Stimulated activated CD4-positive, alpha-beta T cell treated with anti-CD3 and anti-CD28 coated beads, TNF-alpha, amount 100 ng/mL, for 24 hours (primary cell): ENCODE measurements at places on chromosomes 16 and 17.

DNA sequence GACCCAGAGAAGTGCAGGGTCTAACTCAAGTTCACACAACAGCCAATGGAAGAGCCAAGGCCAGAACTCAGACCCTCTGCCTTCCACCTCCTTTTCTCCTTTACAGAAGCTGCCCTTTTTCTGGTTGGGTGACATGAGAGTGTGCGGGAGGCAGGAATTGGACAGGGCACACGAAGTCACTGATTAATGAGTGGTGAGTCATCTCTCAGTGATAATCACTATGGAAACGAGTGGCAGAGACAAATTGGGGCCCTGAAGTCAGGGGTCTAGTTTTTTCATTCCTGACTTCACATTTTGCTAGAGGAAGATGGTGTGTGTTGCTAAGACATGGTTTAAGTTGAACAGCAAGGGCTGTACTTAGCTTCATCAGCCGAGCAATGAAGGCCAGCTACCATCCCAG, 312.7 kb upstream of the CCL2 start:
- no peak for DNase-seq

DNA sequence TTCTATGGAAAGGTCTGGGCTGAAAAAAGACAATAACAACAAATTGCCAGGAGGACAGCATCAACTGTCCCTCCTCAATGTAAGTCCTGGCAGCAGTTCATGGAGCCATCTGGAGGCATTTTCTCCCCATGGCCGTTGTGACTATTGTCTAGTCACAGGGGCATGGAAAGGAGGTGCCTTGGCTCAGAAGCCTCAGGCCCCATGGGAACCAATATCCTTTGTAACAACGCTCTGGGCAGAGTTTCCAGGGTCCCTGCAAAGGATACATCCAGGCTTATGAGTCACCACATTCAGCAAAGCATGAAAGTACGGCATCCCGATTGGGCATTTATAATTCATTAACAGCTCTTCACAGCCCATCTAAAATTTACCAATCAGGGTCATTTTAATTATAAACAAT, 85.2 kb downstream of the GLG1 start:
- DNase-seq = no peak

GRCh38 chr17:57445772-57446472, 189.6 kb downstream of the MSI2 start:
- no peak for DNase-seq

GRCh38 chr17:73267648-73268537, 6.2 kb upstream of the CPSF4L start:
- no peak for DNase-seq

GRCh38 chr17:75406222-75406615, 741 bp upstream of the GRB2 start:
- no peak for DNase-seq

GRCh38 chr17:60351012-60351695, 40.8 kb downstream of the USP32 start:
- no peak for DNase-seq

DNA sequence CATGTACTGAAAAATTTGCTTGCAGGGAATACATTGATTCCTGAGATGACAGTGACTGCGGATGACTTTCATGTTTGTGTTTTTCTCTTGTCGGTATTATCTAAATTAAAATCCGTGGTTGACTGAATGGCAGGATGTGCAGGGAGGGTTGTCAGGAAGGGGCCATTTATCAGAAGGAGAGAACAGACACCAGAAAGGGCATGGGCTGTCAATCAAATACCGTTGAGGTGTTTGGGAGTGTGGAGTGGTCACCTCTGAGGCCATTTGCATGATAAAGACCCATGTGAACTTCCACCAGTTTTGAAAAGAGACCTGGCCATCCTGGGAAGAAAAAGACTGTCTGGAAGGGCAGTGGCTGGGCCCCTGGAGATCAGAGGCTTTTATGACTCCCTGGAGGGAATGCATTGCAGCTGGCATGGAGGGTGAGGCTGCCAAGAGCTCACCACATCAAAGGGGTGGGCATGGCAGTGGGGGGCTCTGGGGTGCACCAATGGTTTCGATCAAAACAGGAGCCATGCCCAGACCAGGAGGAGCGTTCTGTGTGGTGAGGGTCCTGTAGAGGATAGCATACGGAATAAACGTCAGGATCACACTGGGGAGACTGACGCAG, 67.1 kb downstream of the CYLD start:
- DNase-seq = no peak

- DNase-seq = no peak
These were observed 60.0 kb downstream of the RPTOR start for GRCh38 chr17:80604670-80605010.

DNA sequence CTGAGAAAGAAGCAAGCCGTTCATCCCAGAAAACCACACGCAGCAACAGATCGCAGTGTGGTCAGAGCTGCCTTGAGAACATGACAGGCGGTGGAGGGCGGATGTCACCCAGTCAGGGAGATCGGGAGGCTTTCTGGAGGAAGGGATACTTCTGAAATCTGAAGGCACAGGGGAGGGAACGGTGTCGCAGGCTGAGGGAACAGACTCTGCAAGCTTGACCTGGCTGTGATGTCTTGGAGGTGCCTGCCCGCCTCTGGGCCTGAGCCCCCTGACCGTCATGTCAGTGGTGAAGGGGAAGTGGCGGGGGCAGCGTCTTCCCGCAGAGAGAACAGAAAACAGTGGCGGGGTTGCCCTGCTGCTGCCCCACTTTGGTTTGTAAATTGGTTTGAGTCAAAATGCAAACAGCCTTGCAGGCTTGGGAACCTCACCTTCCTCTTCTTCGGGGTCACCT, 8.1 kb upstream of the ATP2A3 start:
- no peak for DNase-seq

DNA sequence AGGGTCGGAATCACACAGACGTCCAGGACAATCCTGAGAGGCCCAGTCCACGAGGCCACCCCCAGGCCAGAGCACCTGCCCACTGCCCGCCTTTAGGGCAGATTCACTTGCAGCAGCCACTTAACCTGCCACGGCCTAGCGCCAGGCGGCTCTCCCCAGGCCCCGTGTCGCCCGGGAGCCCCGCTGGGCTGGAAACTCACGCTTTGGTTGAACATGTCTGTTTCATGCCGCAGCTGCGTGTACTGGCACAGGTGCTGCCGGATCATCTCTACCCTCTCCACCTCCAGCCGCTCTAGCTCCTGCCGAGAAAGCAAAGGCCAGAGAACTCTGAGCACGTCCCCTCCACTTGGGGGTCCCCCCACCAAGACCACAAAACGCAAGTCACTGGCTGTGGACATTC, 12.7 kb upstream of the RCVRN start:
- no peak for DNase-seq

DNA sequence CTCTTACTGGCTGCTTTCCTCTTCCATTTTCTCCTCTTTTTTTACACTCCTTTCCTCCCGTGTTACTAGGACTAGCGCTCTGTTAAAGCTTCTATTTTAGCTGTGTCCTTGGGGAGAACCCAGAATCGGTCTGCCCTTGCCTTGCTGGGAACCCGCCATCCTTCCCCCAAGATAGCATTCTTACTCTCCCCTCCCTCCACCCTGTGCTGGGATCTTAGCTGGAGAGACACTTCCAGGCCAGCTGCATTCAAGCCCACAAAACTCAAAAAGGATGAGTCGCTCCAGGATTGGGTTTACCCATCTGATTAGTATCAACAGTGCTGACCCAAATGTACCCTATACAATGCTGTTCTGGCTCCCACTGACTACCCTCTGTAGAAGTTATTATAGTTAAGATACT, 200.5 kb upstream of the ASIC2 start:
- no peak for DNase-seq

- DNase-seq = no peak
These were observed 14.7 kb downstream of the TXNDC11 start for GRCh38 chr16:11727796-11728543.

DNA sequence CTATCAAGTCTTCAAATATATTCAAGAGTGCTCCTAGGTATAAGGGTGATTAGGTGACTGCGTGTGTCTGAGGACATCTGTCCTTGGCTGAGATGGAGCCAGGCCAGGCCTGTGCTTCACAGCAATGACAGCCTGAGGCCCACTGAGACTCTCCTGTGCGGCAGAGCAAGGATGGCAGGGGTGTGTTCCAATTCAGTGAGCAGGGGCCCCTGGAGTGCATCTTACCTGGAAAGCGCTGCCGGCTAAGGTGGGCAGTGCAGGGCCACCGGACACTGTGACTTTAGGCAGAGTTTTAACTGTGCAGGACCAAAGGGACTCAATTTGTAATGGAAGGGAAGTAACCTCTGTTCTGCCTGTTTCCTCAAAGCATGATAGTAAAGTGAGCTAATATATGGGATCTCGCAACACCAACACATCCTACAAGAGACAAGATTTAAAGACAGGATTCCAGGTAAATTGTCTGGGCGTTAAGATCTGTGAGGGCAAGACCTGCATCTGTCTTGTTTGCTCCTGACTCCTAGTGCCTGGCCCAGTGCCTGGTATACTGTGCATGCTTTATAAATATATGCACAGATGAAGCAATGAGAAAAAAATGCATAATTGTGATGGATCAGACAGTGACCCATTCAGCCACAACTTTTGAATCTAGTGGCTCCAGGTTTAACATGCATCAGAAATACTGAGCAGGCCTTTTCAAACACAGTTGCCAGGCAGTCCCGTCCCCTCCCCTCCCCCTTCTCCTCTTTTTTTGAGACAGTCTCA, 86.7 kb downstream of the MRC2 start:
- DNase-seq = no peak

DNA sequence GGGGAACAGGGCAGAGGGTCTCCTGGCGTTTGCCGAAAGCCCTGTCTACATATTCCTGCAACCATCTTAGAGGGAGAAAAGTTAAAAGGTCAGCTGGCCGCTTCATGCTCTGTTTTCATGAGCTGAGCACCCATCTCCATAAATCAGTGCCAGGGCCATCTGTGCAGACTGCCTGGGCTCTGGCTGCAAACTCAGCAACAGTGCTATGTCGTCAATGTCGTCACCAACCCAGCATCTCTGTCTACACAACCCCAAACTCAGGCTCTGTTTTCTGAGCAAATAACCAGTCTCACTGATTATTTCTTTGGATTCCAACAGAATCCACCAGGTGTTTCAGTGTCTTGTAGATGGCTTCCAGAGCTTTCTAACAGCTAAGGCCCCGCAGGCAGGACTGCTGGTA, 65.0 kb downstream of the HS3ST2 start:
- DNase-seq = no peak
